ENCODE measurements at places on chromosomes 2 and 18.

- DNase-seq = no peak
Measured at GRCh38 chr2:29305762-29306161, 190.5 kb downstream of the CLIP4 start.

DNA sequence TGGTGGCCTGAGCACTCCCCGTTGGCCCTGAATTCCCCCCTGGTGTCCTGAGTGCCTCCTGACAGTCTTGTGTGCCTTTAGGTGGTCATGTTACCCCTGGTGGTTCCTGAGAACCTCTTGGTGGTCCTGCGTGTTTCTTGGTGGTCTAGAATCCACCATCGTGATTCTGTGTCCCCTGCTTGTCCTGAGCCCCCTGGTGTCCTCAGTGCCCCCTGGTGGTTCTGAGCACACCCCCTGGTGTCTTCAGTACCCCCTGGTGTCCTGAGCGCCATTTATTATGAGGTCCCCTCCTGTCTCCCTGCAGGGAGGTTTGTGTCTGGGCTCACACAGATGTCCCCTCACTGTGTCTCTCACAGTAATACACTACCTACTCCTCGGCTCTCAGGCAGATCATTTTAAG is 61.3 kb upstream of the MAL start:
- no peak for DNase-seq

DNA sequence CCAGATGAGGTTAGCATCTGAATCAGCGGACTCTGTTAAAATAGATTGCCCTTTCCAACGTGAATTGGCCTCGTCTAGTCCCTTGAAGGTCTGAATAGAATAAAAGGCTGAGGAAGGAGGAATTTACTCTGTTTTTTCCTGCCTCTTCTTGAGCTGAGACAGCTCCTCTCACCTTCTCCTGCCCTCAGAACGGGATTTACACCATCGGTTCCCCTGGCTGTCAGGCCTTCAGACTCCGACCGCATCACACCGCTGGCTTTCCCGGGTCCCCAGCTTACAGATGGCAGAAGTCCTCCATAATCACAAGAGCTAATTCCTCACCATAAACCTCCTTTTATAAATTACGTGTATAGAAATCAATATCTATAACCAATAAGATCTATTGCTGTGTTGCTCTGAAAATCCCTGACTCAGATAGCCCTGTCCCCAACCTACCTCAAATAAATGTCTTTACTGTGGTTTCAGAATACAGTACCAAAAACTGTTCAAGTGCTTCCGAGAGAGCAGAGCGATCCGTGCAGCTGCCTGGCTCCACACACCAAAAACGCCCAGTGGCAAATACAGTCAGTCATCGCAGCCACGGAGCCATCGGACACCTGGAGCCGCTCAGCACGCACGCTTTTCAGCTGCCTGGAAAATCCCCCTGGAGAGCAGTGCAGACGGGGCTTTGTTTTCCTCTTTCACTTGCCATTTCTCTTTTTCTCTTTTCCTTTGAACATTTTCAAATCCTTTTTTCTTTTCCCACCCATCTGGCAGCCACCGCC is 196.9 kb downstream of the NRP2 start:
- DNase-seq = no peak

DNA sequence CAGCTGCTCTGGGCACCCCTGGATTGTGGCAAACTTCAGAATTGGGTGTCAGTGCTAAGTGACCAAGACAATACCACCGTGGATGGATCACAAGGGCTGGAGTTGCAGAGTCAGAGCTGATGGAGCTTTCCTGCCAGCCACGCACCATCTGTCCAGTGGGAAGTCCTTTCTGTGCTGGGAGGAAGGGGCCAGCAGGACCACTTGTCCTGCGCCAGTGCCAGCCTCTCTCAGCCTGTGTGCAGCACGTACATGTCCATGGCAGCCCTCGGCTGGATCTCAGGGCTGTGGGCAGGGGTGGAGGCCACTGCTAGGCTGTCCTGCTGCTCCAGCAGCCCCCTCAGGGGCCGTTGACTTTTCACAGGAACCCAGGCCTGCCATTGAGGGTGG is 33.3 kb downstream of the RAB31 start:
- no peak for DNase-seq

DNA sequence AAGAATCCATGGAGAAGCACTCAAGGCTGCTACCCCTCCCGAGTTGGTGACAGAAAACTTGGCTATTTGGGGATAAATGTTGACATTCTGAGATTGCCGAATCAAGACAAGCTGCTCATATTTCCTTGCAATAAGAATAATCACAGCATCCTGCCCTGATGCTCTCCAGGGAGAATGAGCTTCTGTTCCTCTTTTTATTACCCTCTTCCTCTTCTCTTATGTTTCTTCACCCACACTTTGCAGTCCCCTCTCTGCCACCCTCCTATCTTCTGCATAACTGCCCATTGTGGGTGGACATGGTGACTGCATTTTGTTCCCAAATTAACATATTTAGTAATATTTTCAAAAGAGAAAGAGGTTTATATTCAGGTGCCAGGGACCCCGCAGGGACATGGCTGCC is 11.9 kb upstream of the MSGN1 start:
- DNase-seq = no peak

DNA sequence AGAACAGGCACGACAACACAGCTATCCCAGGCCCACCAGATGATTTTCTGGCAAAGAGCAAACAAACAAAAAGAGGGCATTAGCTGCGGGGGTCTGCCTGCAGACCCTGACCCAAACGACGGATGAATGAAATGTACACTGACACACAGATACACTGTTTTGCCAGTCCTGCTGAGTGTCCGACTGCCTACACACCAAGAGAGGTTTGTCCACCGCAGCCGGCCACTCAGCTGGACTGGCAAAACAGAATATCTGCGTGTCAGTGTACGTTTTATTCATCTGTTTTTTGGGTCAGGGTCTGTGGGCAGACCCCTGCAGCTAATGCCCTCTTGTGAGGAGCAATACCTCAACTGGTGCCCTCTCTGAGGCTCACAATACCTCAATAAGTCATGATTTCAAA is 10.7 kb upstream of the SH3RF3 start:
- no peak for DNase-seq

DNA sequence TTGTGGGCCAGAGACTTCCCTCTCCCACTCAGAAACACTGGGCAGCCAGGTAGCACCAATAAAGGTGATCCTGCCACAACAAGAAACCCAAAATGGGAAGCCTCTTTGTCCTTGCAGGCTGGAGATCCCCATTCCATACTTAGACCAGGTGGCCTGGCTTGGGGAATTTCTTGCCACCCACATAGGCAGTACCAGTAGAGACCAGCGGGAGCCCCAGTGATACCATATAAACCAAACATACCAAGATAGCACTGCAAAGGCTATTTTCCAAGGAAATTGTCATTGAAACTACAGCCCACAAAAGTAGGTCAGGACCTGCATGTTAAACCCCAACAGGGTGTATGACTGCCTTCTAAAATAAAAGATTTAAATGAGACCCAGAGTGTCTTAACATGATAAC is 171.6 kb downstream of the DIS3L2 start:
- no peak for DNase-seq

DNA sequence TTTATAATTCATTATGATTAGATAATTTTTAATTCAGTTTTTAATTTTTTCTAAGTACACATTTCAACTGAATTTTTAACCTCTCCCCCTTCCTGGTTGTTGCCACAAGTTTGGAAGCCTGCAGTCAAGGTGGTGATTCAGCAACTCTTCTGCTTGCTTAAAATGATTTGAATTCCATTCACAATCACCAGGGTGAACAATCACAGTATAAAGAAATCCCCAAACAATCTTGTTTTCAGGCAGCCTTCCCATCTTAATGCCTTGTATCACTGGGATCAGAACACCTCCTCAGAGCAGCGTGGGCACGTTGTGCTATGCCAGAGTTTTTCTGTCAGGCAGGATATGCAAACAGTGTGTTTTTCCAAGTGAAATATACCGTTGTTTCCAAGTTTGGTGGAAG is 46.7 kb upstream of the BARD1 start:
- no peak for DNase-seq

DNA sequence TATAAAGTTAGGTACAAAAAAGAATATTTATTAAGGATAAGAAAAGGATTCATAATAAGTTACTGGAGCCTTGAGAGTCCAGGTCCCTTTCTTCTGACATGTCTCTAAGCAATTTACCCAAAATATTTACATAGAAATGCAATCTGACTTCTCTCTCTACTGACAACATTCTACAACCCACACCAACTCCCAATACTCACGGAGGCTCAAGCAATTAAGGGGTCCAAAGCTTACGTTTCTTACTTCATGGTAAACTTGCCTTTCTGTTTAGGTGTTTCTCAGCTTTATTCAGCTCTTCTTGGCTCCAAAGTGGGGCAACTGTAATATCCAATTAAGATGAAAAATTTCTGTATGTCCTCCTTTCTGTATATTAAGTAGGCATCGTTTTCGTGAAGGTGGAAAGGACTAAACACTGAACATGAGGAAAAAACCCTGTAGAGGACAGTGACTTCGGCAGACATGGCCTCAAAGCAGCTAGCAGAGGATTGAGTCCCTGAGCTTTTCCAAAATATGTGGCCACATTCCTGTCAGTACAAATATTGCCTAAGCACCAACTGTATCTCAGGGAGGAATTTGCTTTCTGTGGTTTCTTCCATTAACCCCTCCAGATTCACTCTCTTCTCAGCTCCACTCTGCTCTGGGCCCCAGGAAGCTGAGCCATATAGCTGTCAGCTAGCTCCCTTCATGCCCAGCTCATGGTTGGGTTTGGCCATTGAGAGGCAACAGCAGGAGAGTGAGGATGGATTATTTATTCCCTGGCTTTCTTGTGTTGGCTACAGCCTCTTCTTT is 67.9 kb upstream of the GLS start:
- no peak for DNase-seq

- DNase-seq = no peak
Measured at GRCh38 chr2:219230059-219230540, 494 bp downstream of the ANKZF1 start.

DNA sequence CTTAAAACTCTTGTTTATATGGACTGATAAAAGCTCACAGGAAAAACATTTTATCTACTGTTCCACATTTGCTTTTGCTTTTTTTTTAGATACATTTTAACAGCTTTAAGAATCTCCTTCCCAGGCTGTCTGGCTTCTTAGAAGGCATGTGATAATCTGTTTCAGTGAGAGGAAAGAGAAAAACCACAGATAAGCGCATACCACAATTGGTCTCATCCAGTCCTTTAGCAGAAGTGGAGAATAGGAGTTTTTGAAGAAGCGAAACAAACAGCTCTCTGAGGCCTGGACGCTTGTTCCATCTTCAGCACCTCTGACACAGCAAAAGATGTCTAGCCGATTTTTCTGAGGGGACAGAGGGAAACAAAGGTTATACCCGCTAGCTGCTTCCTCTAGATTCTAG is 37.6 kb downstream of the RMC1 start:
- no peak for DNase-seq

Data from activated CD4-positive, alpha-beta T cell treated with anti-CD3 and anti-CD28 coated beads, Interleukin-2, amount 50 U/mL, for 1 hour (primary cell).